ENCODE measurements at places on chromosomes 4 and X.

- no peak for DNase-seq
Observed at GRCh38 chrX:136076942-136077341, 70.4 kb upstream of the FHL1 start.

GRCh38 chrX:109871121-109871888, 131.6 kb upstream of the TMEM164 start:
- no peak for DNase-seq

- DNase-seq: no peak
Observed at GRCh38 chr4:59612235-59612634, 1587.9 kb upstream of the ADGRL3 start.

GRCh38 chr4:140688711-140689598, 67.2 kb downstream of the TBC1D9 start:
- no peak for DNase-seq

DNA sequence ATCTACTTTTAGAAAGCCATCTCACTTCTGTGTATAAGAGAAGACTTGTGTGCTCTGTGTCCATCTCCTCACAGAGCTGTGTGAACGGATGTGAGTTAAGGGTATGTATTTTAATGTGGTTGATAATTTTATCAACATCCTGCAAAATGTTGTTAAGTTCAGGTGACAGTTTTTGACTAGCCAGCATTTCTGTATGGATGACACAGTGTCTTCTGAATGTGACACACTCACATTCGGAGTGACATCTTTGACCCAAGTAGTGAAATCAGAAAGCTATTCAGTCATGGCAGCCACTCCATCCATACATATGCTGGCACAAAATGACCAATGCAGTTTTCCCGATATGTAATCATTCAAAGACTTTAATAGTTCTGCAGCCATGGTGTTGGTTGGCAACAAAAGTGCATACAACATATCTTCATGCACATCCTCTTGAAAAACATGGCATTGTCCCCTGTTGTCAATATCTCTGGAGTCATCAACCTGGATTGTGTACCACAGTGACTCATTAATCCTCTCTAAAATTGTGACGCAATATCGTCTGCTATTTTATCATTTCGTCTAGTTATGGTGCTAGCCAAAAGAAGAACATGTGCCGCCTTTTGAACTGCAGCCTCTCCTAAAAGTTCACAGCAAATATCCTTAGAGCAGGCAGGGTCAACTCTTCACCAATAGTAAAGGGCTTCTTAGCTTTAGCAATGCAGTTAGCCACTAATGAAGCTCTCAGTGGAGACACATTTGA, 6.8 kb upstream of the FGF2 start:
- no peak for DNase-seq

DNA sequence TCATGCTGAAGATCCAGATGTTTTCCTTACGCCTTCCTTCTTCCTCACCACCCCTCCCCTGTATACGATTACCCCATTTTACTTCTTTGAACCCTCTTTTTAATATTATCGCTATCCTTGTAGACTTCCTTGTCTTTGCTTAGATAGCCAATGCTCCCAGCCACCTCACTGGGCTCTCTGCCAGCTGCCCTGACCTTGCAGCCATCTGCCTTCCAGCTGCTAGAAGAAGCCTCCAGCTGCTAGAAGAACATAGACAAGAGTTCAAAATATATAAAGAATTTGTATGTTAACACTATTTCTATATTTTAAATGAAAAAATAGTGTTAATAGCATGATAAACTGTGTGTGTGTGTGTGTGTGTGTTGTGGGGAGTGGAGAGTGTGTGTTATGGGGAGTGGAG, 374.7 kb downstream of the ANKRD50 start:
- no peak for DNase-seq

DNA sequence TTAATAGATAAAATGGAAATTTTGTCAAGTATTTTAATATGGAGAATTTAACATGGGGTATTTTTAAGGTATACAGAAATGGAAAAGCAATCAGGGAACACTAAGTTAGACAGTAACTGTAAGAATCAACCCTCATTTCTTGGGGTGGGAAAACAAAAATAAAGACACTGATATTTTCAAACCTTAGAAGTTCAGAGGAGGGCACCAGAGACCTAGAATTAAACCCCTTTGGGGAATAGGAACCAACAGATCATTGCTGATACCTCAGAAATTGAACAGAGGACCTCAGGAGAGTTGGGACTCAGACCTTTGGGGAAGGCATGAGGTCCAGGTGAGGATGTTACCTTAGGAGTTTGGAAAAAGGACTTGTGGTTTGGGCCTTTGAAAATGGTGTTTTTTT, 435.6 kb downstream of the TMA16 start:
- DNase-seq: no peak

GRCh38 chr4:79495447-79495846, 87.4 kb upstream of the GK2 start:
- no peak for DNase-seq

- DNase-seq: no peak
Observed at GRCh38 chrX:65755786-65756185, 88.3 kb downstream of the MSN start.
